GM10248 (cell line): ENCODE measurements at places on chromosomes 7 and 10.

DNA sequence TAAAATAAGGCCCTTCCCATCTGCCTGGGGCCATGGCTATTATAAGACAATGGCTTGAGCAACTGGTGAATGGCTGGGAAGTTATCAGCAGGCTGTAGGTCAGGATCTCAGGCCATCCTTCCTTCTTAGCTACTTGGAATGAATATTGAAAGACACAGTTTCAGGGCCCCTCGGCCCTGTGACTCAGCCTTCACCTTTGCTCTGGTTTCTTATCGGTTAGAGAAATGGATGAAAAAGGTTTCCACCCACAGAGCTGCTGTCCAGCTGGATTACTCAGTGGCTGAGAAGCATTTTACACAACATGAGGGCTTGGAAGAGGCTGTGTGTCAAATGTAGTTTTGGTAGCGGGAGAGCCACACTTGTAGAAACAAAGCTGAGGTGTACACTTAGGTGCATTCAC lies 9.4 kb downstream of the ACSL5 start:
- no peak for DNase-seq

DNA sequence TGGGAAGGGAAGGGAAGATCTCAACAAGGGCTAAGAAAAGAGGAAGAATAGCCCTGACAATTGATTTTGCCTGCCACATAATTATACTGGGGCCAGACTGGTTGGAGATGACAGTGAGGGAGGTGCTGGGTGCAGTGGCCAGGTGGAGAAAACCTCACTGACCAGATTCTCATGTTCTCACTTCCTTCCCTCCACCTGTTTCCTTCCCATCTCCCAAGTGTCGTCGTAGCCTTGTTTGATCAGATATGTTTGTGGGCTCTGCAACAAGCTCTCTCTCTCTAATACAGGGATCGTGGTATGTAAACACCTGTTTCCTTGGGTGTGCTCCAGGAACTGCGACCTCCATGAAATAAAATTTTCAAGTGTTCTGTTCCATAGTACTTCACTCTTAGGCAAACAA lies 60.2 kb downstream of the VCL start:
- no peak for DNase-seq

DNA sequence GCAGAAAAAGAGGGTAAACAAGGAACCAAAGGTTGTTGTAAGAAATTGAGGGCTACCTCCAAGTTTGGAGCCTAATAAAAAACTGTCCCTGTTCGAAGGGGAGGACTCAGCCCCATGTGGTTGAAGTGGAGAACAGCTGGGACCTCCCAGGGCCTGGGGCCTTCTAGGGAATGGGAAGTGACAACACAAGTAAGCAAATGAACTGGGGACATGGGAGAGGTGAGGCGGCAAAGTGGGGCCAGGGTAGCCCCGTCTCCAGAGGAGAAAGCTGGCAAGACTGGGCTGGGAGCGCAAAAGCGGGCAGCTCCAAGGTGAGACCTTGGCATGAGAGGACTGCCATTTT lies 198.1 kb downstream of the ZNF438 start:
- DNase-seq: no peak

DNA sequence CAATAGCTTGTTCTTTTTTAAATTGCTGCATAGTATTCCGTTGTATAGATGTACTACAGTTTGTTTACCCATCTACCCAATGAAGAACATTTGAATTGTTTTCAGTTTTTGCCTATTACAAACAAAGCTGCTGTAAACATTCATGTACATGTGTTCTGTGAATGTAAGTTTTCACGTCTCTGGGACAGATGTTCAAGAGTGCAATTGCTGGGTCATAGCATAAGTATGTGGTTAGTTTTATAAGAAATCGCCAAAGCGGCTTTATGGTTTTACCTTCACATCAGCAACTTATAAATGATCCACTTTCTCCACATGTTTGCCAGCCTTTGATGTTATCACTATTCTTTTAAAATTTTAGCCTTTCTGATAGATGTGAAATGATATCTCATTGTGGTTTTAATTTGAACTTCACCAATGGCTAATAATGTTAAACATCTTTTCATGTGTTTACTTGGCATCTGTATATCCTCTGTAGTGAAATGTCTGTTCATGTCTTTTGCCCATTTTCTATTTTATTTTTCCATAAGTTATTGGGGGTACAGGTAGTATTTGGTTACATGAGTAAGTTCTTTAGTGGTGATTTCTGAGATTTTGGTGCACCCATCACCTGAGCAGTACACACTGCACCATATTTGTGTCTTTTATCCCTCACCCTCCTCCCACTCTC lies 73.5 kb downstream of the TBXAS1 start:
- DNase-seq: no peak

DNA sequence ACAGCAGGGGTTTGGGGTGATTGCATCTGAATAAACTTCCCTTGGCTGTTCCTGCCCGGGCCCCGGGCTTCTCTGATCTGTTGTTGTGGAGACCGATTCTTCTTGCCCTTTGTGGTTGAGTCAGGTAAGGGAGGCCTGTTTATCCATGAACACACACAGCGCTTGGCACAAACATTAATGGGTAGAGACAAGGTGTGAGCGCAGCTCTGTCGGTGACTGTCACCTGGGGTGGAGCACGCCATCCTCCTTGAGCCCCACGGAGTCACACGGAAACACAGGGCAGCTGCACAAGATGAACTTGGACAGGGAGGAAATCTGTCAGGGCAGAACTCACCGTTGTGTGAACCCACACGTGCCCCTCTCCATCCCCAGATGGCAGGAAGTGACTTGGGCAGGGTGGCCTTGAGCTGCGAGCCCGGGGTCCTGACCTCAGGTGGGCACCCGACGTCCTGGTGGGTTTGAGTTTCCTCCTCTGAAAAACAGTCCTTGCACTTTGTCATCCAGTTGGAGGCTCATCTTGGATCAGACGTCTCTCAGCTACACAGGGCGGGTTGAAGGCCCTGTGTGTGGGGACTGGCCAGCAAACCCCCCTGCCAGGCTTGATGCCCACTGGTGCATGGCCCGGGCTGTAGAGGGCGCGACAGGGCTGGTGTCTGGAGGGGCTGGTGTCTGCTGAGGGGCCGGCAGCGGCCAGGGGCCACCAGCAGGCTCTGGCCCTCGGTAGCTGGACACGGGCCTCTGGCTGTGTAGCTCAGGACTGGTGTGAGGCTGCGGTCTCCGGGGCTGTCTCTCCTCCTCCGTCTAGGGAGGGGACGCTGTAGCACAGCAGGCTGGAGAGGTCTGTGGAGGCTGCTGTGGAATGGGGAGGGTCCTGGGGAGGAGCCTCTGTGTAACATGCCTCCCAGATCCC lies 24.2 kb upstream of the SHH start:
- DNase-seq: no peak

- DNase-seq: no peak
Observed at GRCh38 chr7:7688310-7688709, 30.1 kb downstream of the RPA3 start.

DNA sequence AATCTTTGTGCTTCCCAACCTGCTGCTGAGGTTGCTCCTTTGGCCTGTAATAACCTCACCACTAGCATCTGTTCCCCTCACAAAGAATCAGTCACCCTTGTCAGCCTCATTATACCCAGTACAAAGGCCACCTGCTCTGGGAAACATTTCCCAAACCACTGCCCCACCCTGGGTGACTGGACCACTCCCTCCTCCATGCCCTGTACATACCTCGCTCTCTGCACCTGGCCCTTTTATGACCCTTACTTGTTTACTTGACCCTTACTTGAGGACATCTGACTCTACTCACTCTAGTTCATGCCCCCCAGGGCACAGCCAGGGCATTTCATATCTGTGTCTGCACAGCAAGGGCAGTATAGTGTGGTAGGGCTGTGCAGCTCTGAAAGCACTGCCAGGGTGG lies 21.4 kb upstream of the AOC1 start:
- no peak for DNase-seq

DNA sequence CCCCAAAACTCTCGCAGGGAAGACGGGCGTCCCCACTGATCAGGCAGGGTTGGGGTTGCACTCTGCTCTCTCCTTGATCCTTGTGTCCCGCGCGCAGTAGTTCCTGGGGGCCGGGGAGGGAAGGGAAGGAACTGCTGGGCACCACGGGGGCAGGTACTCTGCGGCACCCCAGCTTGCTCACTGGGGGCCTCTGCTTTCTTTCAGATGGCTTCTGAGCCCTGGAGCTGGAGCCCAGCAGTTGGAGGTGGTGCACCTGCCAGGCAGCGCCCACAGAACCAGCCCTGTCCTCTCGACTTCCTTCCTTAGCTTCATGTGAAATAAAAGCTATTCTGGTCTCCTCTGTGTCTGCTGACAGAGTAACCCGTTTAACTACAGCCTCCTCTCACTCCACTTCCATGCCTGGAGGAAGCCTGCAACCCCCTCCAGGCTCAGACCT lies 12.2 kb downstream of the PLAC9 start:
- DNase-seq: no peak

- no peak for DNase-seq
Observed at GRCh38 chr10:70564113-70564725, 38.3 kb downstream of the PRF1 start.

DNA sequence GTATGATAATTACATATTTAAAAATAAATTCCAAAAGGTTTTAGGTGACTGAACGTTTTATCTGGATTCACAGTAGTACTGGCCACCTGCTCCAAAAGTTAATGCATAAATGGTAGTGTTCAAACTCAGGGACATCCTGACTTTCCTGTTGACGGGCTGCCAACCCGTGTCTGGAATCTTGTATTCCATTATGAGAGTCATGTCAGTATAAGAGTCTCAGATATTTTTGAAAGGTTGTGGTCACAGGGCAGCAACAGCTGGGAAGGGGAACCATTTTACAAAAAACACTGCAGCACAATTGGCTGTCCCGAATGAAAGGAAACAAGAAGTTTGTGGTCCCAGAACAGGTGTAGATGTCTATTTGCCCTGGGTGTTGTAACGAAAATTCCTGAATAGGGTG lies 2.8 kb downstream of the TDRD1 start:
- DNase-seq: no peak

GRCh38 chr7:8085420-8085819 lies 116.8 kb downstream of the GLCCI1 start:
- no peak for DNase-seq

- DNase-seq: no peak
Observed at GRCh38 chr10:1552406-1552805, 184.9 kb downstream of the ADARB2 start.

GRCh38 chr7:83861-84632 lies 108.3 kb upstream of the FAM20C start:
- no peak for DNase-seq

- DNase-seq: no peak
Observed at GRCh38 chr10:119483001-119483400, 59.5 kb downstream of the RGS10 start.

- DNase-seq: no peak
Observed at GRCh38 chr10:5557040-5557721, 32.4 kb downstream of the CALML3 start.

DNA sequence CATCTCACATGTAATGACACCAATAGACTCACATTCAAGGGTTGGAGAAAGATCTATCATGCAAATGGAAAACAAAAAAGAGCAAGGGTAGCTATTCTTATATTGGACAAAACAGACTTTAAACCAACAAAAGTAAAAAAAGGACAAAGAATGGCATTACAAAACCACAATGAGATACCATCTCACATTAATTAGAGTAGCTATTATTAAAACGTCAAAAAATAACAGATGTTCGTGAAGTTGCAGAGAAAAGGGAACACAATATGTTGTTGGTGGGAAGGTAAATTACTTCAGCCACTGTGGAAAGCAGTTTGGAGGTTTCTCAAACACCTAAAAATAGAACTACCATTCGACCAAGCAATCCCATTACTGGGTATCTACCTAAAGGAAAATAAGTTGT lies 197.0 kb downstream of the SNX13 start:
- DNase-seq: no peak

DNA sequence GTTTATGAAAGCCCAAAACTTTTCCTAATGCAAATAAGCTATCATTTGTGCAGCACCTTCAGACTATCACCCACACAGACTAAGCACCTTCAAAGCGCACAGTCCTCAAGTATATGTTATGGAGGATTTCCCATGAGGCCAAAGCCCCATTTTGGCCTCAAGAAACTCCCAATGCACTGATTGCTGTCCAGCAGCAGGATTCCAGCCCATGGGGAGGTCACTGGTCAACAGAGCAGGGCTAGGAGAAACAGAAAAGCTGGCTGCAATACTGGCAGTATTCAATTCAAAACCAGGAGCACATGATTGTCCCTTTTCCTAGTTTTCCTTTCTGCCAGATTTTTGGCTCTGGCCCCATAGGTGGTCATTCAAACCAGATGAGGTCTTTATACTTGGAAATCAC lies 24.5 kb upstream of the KIAA1217 start:
- no peak for DNase-seq

- no peak for DNase-seq
Observed at GRCh38 chr10:111113238-111113960, 36.6 kb downstream of the ADRA2A start.

- no peak for DNase-seq
Observed at GRCh38 chr7:77569514-77570232, 32.6 kb downstream of the PTPN12 start.

DNA sequence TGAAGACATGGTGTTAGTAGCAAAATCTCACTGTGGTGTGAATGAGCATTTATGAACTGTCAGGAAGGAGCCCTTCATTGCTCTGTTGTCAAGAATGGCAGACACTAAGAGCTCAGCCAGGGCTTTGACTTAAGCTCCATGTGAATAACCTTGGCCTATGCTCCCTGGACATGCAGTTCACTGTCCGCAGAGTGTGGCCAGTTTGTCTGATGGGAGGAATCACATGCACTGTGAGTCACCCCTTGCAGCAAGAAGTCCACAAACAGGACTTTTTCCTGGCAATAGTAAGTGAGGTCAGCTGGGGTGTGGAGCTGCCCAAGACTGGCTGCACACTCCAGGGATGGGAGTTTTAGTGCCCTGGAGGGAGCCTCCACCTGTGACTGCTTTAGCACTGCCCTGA lies 49.5 kb downstream of the ZNF37A start:
- no peak for DNase-seq

DNA sequence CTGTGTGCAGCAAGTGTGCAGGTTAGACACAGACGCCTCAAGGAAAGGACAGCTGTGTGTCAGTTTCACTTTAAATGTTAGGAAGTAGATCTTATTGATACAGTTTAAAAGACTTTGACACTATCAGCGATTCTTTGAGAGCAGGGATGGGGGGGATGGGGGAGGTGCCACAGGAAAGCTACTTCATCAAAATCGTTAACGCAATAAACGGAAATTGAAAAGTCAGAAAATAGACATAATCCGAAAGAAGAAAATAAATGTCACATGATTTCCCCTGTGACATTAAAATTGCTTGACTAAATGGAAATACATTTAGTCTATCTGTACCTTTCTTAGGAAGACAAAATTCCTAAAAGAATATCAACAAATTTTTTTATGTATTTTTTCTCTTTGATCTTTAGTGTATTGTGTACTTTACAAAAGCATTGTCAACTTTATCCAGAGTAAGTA lies 476 bp upstream of the ZNF33B start:
- DNase-seq: no peak

- DNase-seq: no peak
Observed at GRCh38 chr7:107384025-107384424, 85.8 kb upstream of the GPR22 start.

GRCh38 chr10:8072211-8072610 lies 17.7 kb downstream of the GATA3 start:
- DNase-seq: no peak

- DNase-seq: no peak
Observed at GRCh38 chr10:133231244-133231945, 1.4 kb downstream of the UTF1 start.
